ENCODE measurements at places on chromosomes 2 and 18. TPM values are rescaled to one million over a fixed set of nuclear protein-coding genes. Genes with fewer than 3 reads are reported as not detected.
A peak's percentile ranks its signal among the peaks of the same experiment; 100 is the strongest.

DNA sequence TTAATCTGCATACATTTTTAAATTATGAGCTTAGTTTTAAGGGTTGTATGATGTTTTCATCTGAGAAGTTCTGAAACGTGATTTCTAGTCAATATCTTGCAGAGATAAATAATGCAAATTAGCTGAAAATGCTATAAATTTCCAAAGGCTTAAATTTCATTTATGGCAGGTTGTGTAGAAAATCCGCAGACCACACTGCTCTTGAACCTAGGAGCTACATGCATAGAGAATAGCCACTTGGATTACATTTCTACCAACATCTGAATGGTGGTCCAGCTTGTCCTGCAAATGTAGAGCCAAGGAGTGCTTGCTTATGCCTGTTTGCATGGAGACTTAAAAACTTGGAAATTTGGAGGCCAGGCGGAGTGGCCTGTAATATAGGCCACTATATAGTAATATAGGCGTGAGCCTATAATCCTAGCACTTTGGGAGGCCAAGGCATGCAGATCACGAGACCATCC is 6.8 kb downstream of the MAT2A start:
- no peak for DNase-seq
- no peaks in the 10 kb centered on the region for H3K27me3 ChIP-seq
- H3K4me1 ChIP-seq: peaks cover 19% of the 10 kb centered on the region
- H3K4me3 ChIP-seq: no peak overlapping the region

- no peaks in the 10 kb centered on the region for H3K36me3 ChIP-seq
- H3K27me3 ChIP-seq: peaks cover 14% of the 10 kb centered on the region
- no peak overlapping the region for H3K27ac ChIP-seq
- H3K4me1 ChIP-seq: no peaks in the 10 kb centered on the region
These were observed 122.5 kb upstream of the NCKAP5 start for GRCh38 chr2:133690780-133691179.

The C2orf68 gene
- total RNA-seq: 37.3 TPM

The EGR4 gene
- total RNA-seq: 0.70 TPM

GRCh38 chr2:10160203-10160955 is 37.8 kb downstream of the RRM2 start:
- H3K4me1 ChIP-seq: peaks cover 12% of the 10 kb centered on the region
- H3K4me3 ChIP-seq: no peak overlapping the region
- H3K27ac ChIP-seq: peak overlapping the region; percentile 59
- no peaks in the 10 kb centered on the region for H3K27me3 ChIP-seq

The ANKRD30BL gene
- not detected for total RNA-seq

The CYRIA gene
- total RNA-seq: 0.68 TPM

- no peaks in the 10 kb centered on the region for H3K36me3 ChIP-seq
- DNase-seq: no peak
- H3K27ac ChIP-seq: no peak overlapping the region
- H3K4me3 ChIP-seq: no peak overlapping the region
These were observed 52.1 kb downstream of the CYRIA start for GRCh38 chr2:16613539-16614011.

The ASTL gene
- 7.9 TPM for total RNA-seq

The SMAD7 gene
- total RNA-seq: 181 TPM

DNA sequence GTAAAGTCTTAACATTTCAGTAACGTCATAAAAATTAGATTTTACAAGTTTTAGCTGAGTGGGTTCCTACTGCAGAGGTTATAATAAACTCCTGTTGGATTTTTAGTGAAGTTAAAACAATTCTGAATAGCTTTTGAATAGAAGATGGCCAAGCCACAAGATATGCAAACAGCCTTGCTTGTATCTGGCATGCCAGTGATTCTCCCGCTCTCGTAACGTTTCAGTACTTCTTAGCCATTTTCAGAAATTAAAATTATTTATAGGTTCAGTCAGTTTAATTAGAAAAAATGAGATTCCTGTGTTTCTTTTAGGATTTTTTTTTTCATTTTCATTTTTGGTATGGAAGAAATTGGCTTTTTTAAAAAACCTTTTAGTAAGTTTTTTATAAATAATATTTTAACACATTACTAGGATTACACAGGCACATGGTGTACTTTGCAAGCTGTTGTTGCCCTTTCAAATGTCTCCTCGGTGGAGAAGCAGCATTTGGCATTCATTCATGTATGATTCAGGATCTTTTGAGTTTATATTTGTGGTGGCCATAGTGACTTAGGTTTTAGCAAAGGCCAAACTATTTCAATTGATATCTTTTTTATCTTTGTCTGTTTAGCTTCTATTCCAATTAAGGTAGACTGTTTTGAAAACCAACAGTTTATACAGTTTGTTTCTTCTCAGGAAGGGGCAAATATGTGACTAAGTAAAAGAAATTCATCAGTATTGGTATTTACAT is 30.6 kb upstream of the RND3 start:
- no peak for DNase-seq
- no peak overlapping the region for H3K27ac ChIP-seq
- no peaks in the 10 kb centered on the region for H3K36me3 ChIP-seq
- H3K4me1 ChIP-seq: no peaks in the 10 kb centered on the region
- no peaks in the 10 kb centered on the region for H3K27me3 ChIP-seq

The DTNA gene
- not detected for total RNA-seq

- no peaks in the 10 kb centered on the region for H3K36me3 ChIP-seq
- no peak overlapping the region for H3K27ac ChIP-seq
- no peak overlapping the region for H3K4me3 ChIP-seq
- DNase-seq: no peak
- peaks cover 6% of the 10 kb centered on the region for H3K27me3 ChIP-seq
These were observed 87.8 kb downstream of the LYPD1 start for GRCh38 chr2:132581991-132582738.

- no peaks in the 10 kb centered on the region for H3K27me3 ChIP-seq
- DNase-seq: no peak
- H3K4me3 ChIP-seq: no peak overlapping the region
- H3K27ac ChIP-seq: no peak overlapping the region
- H3K36me3 ChIP-seq: no peaks in the 10 kb centered on the region
- H3K4me1 ChIP-seq: no peaks in the 10 kb centered on the region
These were observed 63.1 kb upstream of the LYPD1 start for GRCh38 chr2:132733094-132733493.

GRCh38 chr2:54673501-54673998 is 49.9 kb upstream of the EML6 start:
- DNase-seq: no peak
- H3K36me3 ChIP-seq: peaks cover 2% of the 10 kb centered on the region
- H3K4me1 ChIP-seq: peaks cover 13% of the 10 kb centered on the region
- peak overlapping the region; percentile 87 for H3K27ac ChIP-seq
- peak overlapping the region; percentile 39 for H3K4me3 ChIP-seq

The PLEK gene
- total RNA-seq: 34.8 TPM

GRCh38 chr2:192381082-192381481 is 186.3 kb upstream of the TMEFF2 start:
- no peak for DNase-seq
- H3K4me1 ChIP-seq: no peaks in the 10 kb centered on the region
- no peaks in the 10 kb centered on the region for H3K36me3 ChIP-seq

The RAB6D gene
- not detected for total RNA-seq

DNA sequence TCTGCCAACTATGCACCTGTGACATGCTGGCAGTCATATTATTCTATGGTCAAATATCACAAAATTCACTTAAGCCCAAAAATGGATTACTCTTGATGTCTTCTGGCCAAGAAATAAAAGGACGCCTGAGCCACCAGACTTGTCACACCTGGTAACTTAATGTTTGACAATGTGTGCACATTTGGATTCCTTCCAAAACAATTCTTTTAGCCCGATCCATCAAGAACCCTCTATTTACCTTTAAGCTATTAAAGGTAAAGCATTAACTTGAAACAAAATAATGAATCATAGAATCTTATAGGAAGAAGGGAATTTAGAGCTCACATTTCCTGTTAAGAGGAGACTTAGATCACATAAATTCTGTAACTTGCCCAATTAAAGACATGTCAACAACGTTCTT is 46.5 kb upstream of the NFU1 start:
- DNase-seq: no peak
- H3K27me3 ChIP-seq: no peaks in the 10 kb centered on the region
- H3K4me1 ChIP-seq: peaks cover 17% of the 10 kb centered on the region
- H3K4me3 ChIP-seq: no peak overlapping the region

DNA sequence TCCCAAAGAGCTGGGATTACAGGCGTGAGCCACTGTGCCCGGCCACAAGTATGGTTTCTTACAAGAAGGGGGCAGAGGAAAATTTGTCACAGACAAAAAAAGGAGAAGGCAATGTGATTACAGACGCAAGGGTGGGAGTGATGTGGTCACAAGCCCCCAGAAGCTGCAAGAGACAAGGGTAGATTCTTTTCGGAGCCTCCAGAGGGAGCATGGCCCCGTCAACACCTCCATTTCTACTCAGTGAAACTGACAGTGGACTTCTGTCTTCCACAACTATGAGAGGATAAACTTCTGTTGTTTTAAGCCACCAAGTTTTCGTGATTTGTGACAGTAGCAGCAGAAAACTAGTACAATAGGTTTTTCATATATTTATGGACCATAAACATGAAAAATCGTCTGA is 2.1 kb upstream of the TCF7L1 start:
- H3K4me3 ChIP-seq: no peak overlapping the region
- no peaks in the 10 kb centered on the region for H3K36me3 ChIP-seq
- no peaks in the 10 kb centered on the region for H3K4me1 ChIP-seq
- H3K27ac ChIP-seq: no peak overlapping the region

DNA sequence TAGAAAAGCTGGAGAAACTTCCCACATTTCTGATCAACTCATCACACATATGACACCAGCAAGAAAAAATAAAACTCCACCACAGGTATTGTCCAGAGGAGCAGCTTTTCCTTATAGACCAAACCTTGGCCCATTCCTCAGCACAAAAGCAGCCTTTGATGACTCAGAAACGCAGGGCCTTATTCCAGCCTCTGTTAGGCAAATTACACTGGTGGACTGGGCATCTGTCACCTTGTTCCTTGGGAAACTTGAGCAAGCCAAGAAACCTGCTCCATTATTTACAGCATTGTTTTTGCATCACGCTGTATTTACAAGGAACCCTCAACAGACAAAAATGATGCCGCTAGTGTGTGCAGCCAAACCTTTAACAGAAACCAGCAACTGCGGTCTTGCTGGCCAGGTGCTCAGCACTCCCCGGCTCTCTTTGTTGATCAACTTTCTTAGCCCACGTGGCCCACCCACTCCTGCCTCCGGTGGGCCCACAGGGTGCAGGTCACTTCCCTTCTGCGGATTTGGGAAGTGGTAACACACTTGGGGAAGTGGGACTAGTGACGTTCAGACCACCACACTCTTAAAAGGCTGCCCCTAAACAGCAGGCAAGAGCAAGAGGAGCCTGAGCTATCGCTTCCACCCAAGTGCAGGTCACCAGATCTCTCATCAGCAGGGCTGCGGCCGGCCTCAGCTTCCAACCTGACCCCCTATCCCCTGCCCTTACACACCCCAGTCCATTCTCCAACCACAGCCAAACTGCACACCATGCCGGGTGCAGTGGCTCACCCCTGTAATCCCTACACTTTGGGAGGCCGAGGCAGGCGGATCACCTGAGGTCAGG is 1.5 kb downstream of the AP1S3 start:
- H3K27me3 ChIP-seq: no peaks in the 10 kb centered on the region
- H3K4me3 ChIP-seq: peak overlapping the region; percentile 93
- no peaks in the 10 kb centered on the region for H3K36me3 ChIP-seq
- H3K4me1 ChIP-seq: peaks cover 12% of the 10 kb centered on the region

GRCh38 chr18:77014538-77014937 is 118.0 kb downstream of the MBP start:
- DNase-seq: no peak
- H3K4me3 ChIP-seq: no peak overlapping the region
- peaks cover 27% of the 10 kb centered on the region for H3K4me1 ChIP-seq

GRCh38 chr2:12587729-12588522 is 128.8 kb upstream of the TRIB2 start:
- no peaks in the 10 kb centered on the region for H3K27me3 ChIP-seq
- H3K36me3 ChIP-seq: no peaks in the 10 kb centered on the region
- no peak overlapping the region for H3K27ac ChIP-seq

- no peak overlapping the region for H3K4me3 ChIP-seq
- H3K27me3 ChIP-seq: no peaks in the 10 kb centered on the region
- peaks cover 44% of the 10 kb centered on the region for H3K4me1 ChIP-seq
- DNase-seq: no peak
- H3K36me3 ChIP-seq: peaks cover 2% of the 10 kb centered on the region
These were observed 14.5 kb downstream of the AGPS start for GRCh38 chr2:177407031-177407430.

GRCh38 chr2:202031246-202031951 is 2.3 kb upstream of the FZD7 start:
- H3K27ac ChIP-seq: peak overlapping the region; percentile 49
- H3K27me3 ChIP-seq: peaks cover 19% of the 10 kb centered on the region
- no peaks in the 10 kb centered on the region for H3K36me3 ChIP-seq

GRCh38 chr2:144944546-144945220 is 424.8 kb upstream of the ZEB2 start:
- no peak overlapping the region for H3K27ac ChIP-seq
- H3K4me3 ChIP-seq: no peak overlapping the region
- no peaks in the 10 kb centered on the region for H3K27me3 ChIP-seq
- H3K36me3 ChIP-seq: no peaks in the 10 kb centered on the region

DNA sequence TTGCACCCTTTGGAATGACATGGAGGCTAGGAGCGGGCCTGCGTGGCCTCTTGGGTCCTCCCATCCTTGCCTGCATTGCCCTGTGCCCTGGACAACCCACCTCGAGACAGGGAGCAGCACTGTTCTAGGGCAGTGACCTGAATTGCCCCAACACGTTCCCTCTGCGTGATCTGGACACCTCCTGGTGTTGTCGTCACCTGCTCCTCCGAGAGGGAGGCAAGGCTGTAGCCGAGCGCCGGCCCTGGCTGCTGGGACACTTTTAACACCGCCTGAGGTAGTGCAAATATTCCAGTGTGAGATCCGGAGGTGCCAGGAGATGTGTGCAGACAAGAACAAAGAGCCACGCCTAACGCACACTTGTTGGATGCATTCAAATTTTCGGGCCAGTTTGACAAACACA is 131.5 kb downstream of the SMAD7 start:
- H3K36me3 ChIP-seq: no peaks in the 10 kb centered on the region
- H3K4me3 ChIP-seq: no peak overlapping the region
- no peak for DNase-seq
- no peak overlapping the region for H3K27ac ChIP-seq
- peaks cover 38% of the 10 kb centered on the region for H3K4me1 ChIP-seq

The ALLC gene
- total RNA-seq: not detected
